ENCODE measurements at places on chromosomes 6 and 20. TPM values are rescaled to one million over a fixed set of nuclear protein-coding genes. Genes with fewer than 3 reads are reported as not detected.
A peak's percentile ranks its signal among the peaks of the same experiment; 100 is the strongest.

The CD109 gene
- 11.5 TPM for total RNA-seq

The NKX2-4 gene
- total RNA-seq = not detected

The TGM2 gene
- total RNA-seq = 15.5 TPM

DNA sequence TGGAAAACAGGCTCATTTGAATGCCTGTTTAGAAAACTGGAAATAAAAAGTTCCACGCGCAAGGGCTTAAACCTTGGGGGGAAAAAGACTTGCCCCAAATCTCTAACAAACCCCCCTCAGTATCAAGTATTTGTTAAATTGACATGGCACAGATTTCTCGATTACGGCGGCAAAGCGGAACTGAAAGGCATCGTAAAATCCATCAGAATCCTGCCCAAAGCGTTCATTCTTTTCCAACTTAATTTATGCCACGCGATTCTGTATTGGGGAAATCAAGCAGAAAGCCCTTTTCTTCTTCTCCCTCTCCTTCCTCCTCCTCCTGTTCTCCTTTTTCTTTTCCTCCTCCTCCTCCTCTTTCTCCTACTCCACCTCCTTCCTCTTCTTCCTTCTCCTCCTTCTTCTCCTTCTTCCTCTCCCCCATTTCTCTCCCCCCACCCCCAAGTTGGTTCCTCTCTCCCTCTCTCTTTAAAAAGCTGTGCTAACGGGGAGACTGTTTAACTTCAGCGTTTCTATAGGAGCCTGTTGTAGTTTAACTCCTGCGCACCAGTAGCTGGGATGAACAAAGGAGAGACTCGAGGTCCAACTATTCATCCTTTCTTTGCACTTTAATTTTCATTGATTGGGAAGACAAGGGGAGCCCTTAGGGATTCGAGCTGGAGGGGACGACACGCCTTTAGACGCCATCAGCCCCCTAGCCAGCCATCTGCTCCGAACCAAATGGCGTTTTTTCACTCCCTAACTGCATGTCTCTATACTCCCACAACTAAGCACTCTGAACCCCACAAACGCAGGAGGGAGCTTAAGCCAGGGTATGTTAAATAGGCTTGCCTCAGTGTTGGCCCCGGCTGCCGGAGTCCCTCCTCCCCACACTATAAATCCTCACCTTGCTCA, 2.7 kb upstream of the DLL1 start:
- DNase-seq = peak; percentile 68

DNA sequence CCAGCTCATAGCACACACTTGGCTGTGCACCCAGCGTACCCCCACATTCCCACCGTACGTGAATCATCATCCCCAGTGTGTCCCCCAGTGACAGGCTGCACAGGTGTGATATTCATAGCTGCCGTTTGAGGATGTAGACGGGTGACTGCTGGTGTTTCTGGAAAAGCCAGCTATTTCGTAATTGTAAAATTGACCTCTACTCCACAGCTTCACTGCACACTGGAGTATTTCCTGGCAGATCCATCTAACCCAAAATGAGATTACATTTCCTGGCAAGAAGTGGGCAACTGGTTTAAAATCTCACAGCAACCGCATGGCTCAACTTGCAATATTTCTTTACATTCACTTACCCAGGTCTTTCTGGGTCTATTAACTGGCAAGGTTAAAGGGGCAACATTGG, 30.3 kb downstream of the CD83 start:
- no peak for DNase-seq

DNA sequence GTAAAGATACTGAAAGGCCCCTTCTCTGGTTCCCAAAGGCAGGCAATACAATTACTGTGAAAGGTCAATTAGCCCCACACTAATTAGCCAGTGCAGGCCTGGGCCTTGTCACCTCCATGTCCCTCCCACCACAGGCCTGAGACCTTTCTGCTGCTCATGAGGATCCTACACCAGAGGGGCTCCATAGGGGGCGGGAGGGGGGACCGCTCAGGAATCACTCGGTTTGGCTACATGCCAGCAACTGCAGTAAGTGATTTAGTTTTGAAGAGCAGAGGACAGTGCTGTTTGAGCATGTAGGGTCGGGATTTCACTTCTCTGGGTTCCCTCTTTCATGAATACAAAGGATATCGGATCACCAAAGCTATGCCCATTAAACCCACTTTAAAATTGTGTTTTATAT, 455.6 kb downstream of the PRKN start:
- no peak for DNase-seq

GRCh38 chr6:94071835-94072234, 652.5 kb upstream of the EPHA7 start:
- DNase-seq = peak; percentile 40

DNA sequence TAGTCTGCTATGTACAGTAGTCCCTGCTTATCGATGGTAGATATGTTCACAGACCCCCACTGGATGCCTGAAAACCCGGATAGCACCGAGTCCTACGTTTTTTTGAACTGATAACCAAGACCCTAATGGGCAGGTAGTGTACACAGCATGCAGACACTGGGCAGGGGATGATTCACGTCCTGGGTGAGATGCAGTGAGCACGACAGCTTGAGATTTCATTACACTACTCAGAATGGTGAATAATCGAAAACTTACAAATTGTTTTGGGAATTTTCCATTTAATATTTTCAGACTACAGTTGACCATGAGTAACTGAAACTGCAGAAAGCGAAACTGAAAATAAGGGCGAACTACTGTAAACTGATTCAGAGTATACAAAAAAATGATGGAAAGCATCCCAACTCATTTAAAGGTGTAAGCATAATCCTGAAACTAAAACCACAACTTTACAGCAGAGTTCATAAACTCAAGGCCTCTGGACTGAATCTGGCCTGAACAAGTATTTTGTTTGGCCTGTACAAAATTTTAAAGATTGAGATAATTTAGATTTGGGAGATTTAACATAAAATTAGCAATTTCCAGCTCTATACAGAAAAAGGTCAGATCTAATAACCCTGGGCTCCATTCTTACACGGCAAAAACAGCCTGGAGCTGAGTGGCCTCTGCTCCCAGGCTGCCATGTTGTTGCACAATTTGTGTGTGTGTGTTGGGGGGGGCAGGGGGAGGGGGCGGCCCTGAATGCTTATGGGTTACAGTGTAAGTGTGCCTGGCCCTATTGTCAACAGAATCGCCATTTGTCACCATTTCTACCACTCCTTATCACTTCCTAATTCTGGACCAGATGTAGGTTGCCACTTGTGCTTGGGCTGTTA, 34.9 kb downstream of the RNF24 start:
- no peak for DNase-seq

DNA sequence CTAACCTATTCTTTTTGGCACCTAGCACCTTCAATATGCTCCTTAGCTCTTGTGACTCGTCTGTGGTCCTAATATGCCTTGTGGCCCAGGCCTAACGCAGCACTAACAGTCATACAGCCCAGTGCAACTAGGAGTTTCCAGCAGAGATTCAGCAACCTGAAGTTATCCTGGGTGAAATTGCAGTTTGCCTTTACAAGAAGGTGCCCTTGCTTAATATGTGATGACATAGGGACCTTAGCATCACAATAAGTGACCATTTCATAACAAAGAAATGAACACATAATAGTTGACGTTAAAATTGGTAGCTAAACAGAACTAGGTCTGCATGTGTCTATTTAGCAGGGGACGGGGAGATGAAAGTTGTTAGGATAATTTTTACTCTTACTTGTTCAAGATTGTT, 10.1 kb downstream of the FIG4 start:
- DNase-seq = no peak

- DNase-seq = no peak
Measured at GRCh38 chr6:84043555-84043954, 10.0 kb downstream of the MRAP2 start.

DNA sequence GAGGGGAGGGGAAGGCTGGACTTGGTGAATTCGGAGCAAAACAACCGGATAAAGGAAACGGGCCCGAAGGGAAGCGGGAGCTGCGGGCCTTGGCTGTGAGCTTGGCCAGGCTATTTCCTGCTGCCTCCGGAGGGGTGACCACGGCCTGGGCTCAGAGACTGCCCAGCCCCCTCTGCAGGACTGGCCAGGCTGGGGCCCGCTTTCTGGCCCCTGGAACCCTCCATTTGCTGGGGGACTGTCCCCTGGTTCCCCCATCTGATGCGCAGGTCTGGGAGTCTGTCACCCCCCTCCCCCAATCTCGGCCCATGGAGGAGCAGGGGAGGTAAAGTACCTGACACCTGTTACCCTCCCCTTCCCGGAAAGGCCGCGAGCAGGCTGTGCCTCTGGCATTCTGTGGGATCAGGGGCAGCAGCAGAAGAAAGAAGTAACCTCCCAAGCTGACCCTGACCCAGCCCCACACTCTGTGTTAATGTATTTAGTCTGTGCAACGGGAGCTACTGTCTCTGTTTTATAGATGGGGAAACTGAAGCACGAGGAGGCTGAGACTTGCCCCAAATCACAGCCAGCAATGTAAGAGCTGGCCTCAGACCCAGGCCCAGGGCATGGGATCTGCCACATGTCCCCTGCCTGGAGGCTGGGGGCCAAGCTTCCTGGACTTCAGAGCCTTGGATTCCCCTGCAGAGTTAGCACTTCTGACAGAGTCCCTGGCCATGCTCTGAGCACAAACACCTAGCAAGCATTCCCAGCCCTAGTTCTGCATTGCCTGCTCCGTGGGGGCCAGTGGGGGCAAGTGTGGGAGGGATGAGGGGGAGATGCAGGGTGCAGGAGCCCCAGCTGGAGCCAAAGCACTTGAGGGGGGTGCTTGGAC, 3.5 kb downstream of the C20orf204 start:
- no peak for DNase-seq

DNA sequence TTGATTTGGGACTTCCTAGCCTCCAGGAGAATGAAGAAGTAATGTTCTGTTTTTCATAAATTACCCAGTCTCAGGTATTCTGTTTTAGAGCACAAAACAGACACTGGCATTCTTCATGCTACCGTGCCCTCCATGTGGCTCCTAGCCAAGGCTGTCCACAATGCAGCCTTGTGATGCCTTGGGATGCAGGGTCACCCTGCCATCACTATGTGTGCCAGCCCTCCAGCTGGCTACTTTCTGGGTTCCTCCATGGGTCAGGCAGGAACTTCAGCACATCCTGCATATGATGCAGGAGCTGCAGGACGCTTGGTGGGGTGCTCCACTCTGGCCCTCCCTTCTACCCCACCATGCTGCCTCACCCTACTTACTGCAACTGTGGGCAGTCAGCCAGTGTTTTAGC, 38.0 kb upstream of the FAM50B start:
- no peak for DNase-seq

DNA sequence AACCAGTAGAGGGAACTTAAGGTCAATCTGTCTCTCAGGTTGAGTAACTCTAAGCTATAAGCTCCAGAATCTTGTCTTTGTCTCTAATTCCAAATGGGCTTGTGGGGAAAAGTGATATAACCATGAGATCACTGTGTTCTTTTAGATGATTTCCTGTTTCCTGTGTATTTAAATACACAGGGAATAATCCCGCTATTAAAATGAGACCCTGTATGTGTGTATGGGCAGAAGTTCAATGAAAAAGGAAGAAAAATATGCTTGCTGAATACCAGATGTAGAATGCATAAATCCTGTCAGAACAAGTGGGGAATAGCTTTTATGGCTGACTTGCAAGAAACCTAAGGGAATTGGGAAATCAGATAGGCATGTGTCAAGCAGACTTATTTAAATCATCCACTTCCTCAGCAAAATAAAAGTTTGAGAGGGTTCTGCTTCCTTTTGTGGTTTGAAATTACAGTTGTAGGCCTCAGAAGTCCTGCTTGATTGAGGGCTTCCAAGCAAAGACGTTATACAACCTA, 164.7 kb upstream of the PDE7B start:
- DNase-seq = no peak

DNA sequence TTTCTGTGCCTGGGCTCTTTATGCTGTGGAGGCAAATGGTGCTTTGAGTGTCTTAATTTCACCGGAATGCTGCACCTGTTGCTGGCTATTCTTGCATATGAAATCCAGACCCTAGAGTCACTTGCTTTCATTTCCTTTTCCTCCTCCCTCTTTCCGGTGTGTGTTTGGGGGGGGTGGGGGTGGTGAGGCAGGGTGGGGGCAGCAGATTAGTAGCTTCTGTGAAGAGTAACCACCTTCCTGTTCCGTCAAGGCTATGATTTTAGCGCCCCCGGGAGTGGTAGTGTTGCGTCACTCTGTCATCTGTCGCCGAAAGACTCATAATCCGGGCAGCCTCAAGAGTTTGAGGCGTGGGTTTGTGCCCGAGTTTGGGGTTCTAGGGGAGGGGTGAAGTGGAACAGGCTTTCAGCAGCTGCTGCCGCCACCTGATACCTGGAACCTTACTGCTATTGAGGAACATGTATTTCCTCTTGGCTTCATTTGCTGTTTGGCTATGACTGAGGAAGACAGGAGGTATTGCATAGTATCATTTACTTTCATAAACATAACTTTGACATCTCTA, 49.1 kb downstream of the UTRN start:
- DNase-seq = no peak

GRCh38 chr6:1840491-1841121, 230.9 kb downstream of the FOXC1 start:
- no peak for DNase-seq

GRCh38 chr6:109580519-109580918, 97.5 kb upstream of the ZBTB24 start:
- no peak for DNase-seq

DNA sequence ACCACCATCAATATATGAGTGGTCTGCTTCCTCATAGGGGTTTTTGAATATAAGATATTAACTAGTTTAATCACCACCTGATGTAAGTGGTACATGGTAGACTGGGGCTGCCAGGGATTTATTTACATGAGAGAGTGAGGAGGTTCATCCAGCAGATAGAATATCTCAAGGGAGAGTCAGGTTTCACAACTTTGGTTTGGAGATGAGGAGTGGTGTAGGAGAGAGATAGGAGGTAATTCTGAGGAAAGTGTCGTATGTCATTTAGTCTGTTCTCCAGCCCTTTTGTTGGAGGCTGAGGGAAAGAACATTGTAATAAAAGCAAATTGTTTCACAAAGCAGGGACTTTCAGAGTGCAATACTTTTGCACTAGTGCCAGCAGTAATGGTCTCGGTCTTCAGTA, 16.8 kb downstream of the L3MBTL3 start:
- no peak for DNase-seq

DNA sequence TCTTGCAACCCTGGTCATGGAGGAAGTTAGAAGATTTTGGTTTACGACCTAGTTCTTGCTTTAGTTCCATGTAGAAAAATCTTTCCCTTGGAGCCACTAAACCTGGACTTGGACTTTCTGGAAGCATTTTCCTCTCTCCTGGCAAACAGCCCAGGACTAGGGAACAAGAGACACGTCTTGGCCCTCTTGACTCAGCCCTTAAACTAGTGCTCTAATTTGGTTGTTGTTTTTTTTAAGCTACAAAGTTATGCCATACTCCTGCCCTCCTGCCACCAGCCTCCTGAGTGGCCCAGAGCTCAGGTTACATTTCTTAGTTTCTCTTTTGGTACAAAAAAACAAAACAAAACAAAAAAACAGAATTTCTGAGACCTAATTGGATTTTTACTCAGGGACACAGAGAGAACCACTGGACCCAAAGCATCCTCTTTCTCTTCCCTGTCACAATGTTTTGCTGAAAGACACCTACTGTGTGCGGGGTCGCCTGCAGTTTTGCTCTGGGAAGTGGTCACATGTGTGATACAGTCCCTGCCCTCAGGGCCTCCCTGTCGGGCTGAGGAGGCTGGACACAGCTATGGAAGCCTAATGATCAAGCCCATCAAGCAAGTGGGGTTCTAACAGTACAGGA, 32.3 kb upstream of the SCUBE3 start:
- DNase-seq = no peak
